Large intestine (tissue), 12 donors: ENCODE measurements at places on chromosomes 2 and 18. TPM values are rescaled to one million over a fixed set of nuclear protein-coding genes. Genes with fewer than 3 reads are reported as not detected.

The TMEM17 gene
- 4.2 TPM for polyA plus RNA-seq

The CD28 gene
- polyA plus RNA-seq: 1.5 TPM

The ALLC gene
- not detected for polyA plus RNA-seq

The RIT2 gene
- polyA plus RNA-seq: 1.9 TPM

The MAL gene
- polyA plus RNA-seq: 0.30 TPM

The RUFY4 gene
- polyA plus RNA-seq: 0.69 TPM

The PRSS56 gene
- polyA plus RNA-seq: not detected

The FABP1 gene
- polyA plus RNA-seq: 881 TPM

The DUSP19 gene
- 3.2 TPM for polyA plus RNA-seq

The ROCK2 gene
- 42.5 TPM for polyA plus RNA-seq

The REG3A gene
- polyA plus RNA-seq: 1.4 TPM

The ABCB11 gene
- polyA plus RNA-seq: 5.3 TPM

The DAPL1 gene
- 1.6 TPM for polyA plus RNA-seq

The ANKRD30B gene
- polyA plus RNA-seq: 0.10 TPM

The ALPI gene
- 80.6 TPM for polyA plus RNA-seq

The ADI1 gene
- polyA plus RNA-seq: 57.2 TPM

The SERPINB13 gene
- polyA plus RNA-seq: not detected

The LIPG gene
- 32.9 TPM for polyA plus RNA-seq

The ADAM17 gene
- 21.1 TPM for polyA plus RNA-seq

The MALL gene
- polyA plus RNA-seq: 147 TPM

The PROKR1 gene
- polyA plus RNA-seq: 0.15 TPM

The ABCG5 gene
- polyA plus RNA-seq: 35.8 TPM
